ENCODE measurements at places on chromosomes 2 and 18.

DNA sequence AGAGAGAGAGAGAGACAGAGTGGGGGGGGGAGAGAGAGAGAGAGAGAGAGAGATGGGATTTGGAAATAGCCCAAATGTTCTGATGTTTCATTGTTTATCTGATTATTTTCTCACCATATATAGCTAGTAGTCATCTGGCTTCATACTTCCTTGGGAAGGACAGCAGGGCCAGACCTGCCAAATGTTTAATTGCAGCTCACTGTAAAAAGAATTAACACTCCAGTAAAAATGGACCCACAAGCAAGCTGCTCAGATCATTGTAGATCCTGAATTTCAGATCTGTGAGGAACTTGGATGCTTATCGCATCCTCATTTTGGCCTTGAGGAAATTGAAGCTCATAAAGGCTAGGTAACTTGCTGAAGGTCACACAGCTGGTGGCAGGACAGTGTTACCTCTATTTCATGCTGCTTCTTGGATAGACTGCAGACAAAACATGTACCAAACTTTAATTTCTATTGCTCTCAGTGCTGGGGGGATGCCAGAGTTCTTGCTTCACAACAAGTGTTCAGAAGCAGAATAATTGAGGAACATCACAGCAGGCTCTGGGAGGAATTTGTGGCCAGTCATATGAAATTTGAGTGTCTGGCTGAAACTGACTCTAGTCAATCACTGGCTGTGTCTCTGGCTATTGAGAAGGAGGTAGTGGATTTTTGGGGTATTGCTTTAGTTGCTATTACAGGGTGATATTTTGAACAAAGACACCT is 223.5 kb downstream of the PIK3C3 start:
- DNase-seq, result peak; percentile 53

DNA sequence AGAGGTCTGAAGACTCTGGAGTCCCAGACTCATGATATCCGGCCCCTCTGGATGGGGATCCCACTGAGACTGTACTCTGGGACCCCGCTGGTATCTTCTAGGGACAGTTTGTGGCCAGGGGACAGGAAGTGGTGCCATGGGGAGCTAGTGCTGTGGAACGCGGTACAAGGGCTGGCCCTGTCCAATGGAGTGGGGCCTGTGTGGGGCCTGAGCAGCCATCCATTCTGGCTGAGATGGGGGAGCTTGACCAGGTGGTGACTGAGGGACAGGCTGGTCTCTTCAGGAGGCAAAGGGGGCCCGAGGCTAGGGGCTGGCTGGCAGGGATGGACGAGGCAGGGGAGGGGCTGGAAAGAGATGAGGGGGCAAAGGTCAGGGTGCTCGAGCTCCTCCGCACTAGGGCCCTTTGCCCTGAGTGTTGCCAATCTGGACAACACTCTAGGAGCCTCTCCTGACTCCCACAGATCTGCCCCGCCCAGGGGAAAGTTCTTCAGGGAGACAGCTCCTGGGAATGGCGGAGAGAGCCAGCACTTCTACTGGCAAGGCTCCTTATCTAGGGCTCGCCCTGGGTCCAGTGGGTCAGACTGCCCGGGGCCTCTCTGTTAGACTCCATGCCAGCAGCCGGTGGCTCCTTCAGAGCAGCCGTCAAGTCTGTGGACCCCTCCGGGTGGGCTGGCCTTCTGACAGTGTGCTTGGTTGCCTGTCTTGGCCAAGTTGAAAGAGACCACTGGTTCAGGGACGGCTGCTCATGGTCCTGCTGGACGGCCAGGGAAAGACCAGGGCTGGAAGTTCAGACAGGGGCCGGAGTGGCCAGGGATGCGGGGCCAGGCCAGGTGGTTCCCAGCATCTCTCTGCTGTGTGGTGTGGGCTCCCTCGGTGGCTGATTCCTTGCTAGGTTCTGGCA is 12.3 kb downstream of the MALL start:
- DNase-seq, result no peak

DNA sequence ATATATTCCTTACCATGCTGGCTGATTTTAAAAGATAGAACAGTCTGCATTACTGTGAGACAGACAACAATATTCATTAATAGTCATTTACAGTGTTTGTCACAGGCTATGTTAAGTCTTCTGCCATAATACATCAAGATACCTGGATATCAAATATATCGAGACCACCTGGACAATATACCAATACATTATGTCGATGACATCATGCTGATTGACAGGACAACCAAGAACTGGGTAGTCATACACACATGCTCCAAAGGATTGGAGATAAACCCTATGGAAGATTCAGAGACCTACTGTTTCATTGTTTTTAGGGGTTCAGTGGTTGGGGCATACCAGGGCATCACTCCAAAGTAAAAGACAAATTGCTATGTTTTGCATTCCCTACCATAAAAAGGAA is 26.5 kb upstream of the SMCHD1 start:
- no peak for DNase-seq

DNA sequence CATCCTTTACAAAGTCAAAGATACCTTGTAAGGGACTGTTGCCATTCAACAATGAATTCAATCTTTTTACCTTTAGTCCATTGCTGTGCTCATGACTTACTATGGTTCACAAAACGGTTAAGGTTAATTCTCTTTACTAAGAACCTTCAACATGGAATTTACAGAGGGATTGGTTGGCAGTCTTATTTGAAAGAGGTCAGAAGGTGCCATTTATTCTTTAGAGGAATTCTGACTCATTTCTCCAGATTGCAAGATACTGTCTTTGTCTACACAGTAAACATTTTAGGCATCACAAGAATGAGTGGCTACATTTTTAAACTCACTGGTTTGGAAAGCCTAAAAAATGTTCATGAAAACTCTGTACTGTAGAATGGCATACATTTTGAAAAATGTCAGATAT is 17.4 kb downstream of the KCNH7 start:
- peak; percentile 22 for DNase-seq

GRCh38 chr2:181077128-181077709 is 96.8 kb downstream of the UBE2E3 start:
- peak; percentile 64 for DNase-seq

DNA sequence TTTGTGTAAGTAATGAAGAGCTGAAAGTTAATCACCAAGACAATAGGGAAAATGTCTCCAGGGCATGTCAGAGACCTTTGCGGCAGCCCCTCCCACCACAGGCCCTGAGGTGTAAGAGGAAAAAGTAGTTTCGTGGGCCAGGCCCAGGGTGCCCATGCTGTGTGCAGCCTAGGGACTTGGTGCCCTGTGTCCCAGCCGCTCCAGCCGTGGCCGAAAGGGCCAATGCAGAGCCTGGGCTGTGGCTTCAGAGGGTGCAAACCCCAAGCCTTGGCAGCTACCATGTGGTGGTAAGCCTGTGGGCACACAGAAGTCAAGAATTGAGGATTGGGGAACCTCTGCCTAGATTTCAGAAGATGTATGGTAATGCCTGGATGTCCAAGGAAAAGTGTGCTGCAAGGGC is 52.5 kb downstream of the CENPO start:
- no peak for DNase-seq

- no peak for DNase-seq
Observed at GRCh38 chr18:63286926-63287325, 32.6 kb downstream of the BCL2 start.

- DNase-seq, result no peak
Observed at GRCh38 chr2:1965726-1966125, 221.4 kb upstream of the PXDN start.

DNA sequence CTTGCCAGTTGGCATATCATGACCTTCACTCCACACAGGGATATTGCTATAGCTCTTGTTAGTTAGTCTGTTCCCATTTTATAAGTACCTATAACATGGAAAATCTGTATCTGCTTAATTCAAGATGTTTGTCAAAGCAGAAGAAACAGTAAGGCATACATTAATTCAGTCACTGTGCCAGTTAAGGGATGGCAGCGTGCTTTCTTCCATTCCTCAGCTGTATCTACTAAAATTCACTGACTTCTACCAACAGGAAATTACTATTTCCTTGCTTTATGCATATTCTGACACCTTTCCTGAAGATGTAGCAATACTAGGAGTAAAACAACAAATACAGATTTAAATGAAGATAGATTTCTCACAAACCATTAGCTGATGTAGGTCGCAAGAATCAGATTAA is 59.9 kb downstream of the RNF152 start:
- no peak for DNase-seq

- DNase-seq, result peak; percentile 86
Observed at GRCh38 chr2:199457147-199458008, at the start of gene SATB2. Gene SATB2 (minus strand): TSS chr2:199457939. CDS start chr2:199456037, 1,902 bp downstream.

DNA sequence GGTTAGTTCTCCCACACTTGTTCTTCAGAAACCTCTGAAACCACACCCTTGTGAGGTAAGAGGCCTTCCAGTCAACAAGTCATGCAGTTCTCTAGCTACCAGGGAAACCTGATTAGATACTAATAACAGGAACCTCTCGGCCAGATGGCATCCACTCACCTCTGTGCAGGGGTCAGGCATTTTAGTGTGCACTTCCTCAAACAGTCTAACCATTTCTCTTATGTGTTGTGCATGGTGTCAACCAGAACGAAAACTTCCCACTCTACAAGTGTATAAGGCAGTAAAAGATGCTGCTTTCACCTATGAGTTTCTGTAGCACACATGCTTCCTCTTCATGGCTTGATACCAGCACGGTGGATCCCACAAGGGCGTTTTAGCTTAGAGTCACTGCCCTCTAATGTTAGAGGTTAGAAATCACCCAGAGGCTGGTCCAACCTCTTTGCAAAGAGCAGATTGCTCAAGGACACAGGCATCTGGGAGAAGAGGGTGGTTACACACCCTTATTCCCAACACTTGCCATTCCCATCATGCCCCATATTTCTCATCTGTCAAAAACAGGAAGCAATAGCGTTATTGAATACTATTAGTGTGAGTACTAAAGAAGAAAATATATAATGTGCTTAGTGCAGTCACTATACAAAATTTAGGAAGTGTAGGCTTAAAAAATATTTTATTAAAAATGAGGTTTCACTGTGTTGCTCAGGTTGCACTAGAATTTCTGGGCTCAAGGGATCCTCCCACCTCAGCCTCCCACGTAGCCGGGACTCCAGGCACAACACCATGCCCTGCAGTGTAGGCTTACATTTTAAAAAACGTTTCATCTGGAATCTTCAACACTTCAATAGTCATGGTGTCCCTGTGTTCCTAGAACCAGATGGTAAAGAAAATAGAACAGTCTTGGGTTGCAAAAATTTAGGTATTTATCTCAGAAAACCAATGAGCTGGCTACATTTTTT is 34.5 kb upstream of the RAB31 start:
- DNase-seq, result peak; percentile 79

- no peak for DNase-seq
Observed at GRCh38 chr2:1793001-1793867, 48.9 kb upstream of the PXDN start.

- DNase-seq, result no peak
Observed at GRCh38 chr2:105886687-105887086, 142.0 kb downstream of the NCK2 start.

GRCh38 chr2:200862532-200863000 is 1.9 kb downstream of the CLK1 start:
- peak; percentile 39 for DNase-seq

DNA sequence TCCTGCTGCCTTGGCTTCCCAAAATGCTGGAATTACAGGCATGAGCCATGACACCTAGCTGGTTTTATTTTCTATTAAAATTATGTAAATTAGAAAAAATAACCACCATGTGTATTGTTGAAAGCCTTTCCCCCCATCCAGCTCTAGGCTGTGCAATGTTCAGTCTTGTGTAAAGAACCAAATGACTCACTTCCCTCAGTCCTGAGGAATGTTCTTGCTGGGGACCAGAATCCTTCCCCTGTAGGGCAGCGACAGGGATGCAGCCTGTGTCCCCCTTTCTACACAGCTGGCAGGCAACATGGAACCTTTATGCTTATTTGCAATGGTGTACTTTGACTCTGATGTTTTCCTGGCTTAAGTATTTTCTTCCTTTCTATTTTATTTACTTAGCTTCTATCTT is 29.4 kb downstream of the AOX1 start:
- no peak for DNase-seq

DNA sequence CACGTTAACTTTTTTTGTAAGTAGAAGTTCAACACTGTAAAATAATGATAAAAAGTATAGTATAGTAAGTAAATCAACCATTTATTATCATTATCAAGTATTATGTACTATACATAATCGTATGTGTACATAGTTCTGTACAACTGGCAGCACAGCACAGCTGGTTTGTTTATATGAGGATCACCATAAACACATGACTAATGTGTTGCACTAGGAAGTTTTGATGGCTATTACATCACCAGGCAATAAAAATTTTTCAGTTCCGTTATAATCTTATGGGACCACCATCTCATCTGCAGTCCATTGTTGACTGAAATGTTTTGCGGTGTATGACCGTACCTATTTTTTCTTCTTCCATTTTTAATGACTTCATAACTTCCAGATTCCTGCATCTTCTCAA is 39.2 kb upstream of the ZNF385B start:
- no peak for DNase-seq

DNA sequence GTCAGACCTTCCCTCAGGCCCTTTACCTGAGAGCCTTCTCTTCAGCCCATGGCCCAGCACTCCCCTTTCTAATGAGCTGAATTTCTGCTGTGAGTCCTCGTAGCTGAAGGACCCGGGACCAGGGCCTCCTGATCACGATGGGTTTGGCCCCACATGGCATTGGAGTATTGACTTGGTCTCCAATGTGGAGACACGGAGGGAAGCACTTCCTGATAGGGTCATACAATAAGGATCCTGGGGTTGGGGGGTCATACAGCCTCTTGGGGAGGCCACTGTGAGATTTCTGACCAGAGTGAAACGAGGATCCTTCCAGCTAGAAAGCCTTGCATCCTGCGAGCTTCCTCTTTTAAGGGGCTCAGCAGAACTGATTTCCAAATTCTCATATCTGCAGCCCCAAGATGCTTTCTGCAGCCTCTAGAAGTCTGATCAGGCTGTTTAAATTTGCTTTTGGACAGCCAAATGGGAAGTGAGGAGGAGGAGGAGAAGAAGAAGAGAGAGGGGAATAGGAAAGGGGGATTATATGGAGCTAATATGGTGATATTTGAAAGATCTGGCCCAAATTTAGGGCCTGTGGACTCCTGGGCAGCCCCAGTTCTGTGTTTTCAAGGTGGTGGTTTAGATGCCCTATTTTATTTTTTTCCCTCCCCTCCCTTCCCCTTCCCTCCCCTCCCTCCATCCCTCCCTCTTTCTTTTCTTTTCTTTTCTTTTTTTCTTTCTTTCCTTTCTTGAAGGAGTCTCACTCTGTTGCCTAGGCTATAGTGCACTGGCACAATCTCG is 38.9 kb downstream of the RHOB start:
- no peak for DNase-seq

DNA sequence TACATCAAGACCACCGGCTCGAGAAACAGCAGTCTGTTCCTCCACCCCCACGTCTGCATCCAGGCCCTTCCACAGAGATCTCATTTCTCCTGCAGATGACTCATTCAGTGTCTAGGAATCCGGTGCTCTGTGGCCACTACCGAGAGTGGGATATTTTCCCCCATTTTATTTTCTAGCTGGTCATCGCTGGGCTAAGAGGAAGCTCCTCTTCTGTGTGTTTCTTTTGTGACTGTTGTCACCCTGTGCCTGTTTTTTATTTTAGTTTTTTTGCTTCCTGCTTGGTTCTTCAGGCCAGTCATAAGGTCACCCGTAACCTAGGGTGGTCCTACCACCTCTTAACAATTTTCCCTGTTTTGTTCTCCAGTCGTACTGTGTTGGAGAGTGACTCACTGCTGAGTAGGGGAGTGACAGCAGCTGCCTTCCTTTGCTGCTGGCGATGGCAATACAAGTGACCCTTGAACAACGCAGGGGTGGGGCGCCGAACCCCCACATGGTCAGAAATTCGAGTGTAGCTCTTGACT is 6.7 kb downstream of the RAMP1 start:
- no peak for DNase-seq

- DNase-seq, result no peak
Observed at GRCh38 chr2:232229911-232230310, 148.6 kb upstream of the ALPP start.

Data from NCI-H69 (cell line).